Osteoblast (primary cell): ENCODE measurements at places on chromosomes 3 and 15. TPM values are rescaled to one million over a fixed set of nuclear protein-coding genes. Genes with fewer than 3 reads are reported as not detected.

Gene PYGO1
- 15.6 and 18.0 TPM in 2 replicates for total RNA-seq

GRCh38 chr15:88178631-88179030 is 77.9 kb downstream of the NTRK3 start:
- no peaks in the 10 kb centered on the region for H3K36me3 ChIP-seq
- H3K27ac ChIP-seq = no peak overlapping the region
- no peaks in the 10 kb centered on the region for H3K4me1 ChIP-seq

GRCh38 chr3:169362868-169363267 is 300.6 kb downstream of the MECOM start:
- no peak overlapping the region for H3K27ac ChIP-seq
- H3K27me3 ChIP-seq = no peaks in the 10 kb centered on the region
- no peak for DNase-seq

Gene ZDHHC19
- not detected in 2 replicates for total RNA-seq

Gene SLC35G2
- total RNA-seq = 8.0 and 9.7 TPM in 2 replicates

- no peak for DNase-seq
- no peaks in the 10 kb centered on the region for H3K27me3 ChIP-seq
- no peak overlapping the region for H3K4me3 ChIP-seq
- H3K27ac ChIP-seq = peak overlapping the region; percentile 31
Measured at GRCh38 chr15:101203029-101203573, 48.7 kb downstream of the CHSY1 start.

- DNase-seq = peak; percentile 76
- peaks cover 24% of the 10 kb centered on the region for H3K4me1 ChIP-seq
- no peaks in the 10 kb centered on the region for H3K36me3 ChIP-seq
- peak overlapping the region; percentile 21 for H3K4me3 ChIP-seq
- H3K27me3 ChIP-seq = no peaks in the 10 kb centered on the region
Measured at GRCh38 chr3:65979731-65980130, 59.0 kb downstream of the MAGI1 start.

DNA sequence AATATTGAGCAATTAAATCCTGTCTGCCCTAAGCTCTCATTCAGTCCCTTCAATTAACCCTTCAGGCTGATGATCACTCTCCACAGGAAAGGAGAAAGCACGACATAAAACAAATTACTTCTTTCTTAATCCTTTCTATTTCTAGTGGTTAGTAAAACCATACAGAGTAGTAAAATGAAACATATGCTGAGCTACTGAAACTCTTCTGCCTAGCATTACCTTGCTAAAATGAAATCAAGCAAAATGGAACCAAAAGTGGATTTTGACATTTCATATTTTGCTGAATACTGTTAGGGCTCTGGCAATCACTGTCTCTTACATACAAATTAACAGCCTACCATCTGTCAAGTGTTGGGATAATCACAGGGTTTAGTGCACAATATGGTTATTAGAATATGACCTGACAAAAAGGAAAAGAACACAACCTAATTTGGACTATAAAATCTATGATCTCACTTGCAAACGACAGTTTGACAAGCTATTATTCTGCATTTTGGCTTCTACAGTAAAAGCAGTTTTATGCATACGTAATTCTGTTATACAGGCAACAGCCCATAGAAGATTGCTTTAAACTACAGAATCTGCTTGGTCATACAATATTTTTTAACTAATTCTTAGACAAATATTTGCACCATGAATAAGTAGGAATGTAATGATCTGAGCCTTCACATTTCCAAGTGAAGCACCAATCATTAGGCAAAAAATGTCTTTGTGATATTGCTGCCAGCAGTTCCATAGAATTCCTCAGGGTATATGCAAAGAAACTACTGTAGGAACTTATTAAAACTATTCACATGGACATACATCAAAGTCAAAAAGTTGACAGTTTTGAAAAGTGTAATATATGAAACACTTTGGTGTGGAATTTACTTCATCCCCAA is 105.0 kb downstream of the FHIT start:
- H3K4me1 ChIP-seq = no peaks in the 10 kb centered on the region
- H3K36me3 ChIP-seq = no peaks in the 10 kb centered on the region
- H3K27me3 ChIP-seq = no peaks in the 10 kb centered on the region
- no peak for DNase-seq
- H3K4me3 ChIP-seq = no peak overlapping the region
- no peak overlapping the region for H3K27ac ChIP-seq

GRCh38 chr3:170848292-170848917 is 21.6 kb downstream of the RPL22L1 start:
- H3K4me1 ChIP-seq = no peaks in the 10 kb centered on the region
- DNase-seq = peak; percentile 75
- no peak overlapping the region for H3K4me3 ChIP-seq
- H3K36me3 ChIP-seq = no peaks in the 10 kb centered on the region

Gene ZNF662
- total RNA-seq = 4.0 and 4.1 TPM in 2 replicates

GRCh38 chr3:169138849-169139420 is 524.6 kb downstream of the MECOM start:
- no peak overlapping the region for H3K27ac ChIP-seq
- no peak overlapping the region for H3K4me3 ChIP-seq
- DNase-seq = no peak
- H3K4me1 ChIP-seq = no peaks in the 10 kb centered on the region
- H3K27me3 ChIP-seq = peaks cover 7% of the 10 kb centered on the region

DNA sequence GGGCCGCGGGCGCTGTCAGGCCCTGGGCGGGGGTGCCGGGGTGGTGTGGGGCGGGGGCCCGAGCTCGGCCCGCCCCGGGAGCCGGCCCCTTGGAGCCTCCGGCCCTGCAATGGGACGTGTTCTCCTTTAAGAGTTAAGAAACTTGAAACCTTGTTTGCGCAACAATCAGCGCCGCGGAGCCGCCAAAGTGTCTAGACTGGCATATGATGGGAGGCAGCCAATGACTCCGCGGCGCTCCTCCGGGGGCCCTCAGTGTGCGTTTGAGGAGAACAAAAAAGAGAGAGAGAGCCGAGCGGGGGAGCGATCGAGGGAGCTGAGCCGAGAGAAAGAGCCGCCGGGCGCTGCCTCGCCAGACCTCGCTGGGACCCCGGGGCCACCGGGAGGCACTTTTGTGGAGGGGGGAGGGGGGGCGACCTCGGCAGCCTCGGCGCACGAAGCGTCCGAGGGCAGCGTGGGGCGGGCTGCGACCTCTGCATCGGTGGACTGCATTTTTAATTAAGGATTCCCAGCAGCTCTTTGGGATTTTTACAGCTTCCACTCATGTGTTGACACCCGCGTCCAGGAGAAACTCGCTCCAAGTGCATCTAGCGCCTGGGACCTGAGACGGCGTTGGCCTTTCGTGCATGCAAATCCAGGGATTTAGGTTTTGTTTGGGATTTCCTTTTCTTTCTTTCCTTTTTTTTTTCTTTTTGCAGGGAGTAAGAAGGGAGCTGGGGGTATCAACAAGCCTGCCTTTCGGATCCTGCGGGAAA is at the start of gene SMAD6:
TSS of gene SMAD6 (plus strand) at position 202 of the 752 bp plus-strand sequence. CDS start 1,023 bp downstream, outside the sequence.
- H3K36me3 ChIP-seq = no peaks in the 10 kb centered on the region
- H3K4me3 ChIP-seq = peak within 1 kb of the TSS; percentile 91
- DNase-seq = peak; percentile 100

- DNase-seq = no peak
Measured at GRCh38 chr3:183725387-183725786, 27.8 kb downstream of the YEATS2 start.

- H3K4me1 ChIP-seq = peaks cover 17% of the 10 kb centered on the region
- no peak for DNase-seq
- H3K36me3 ChIP-seq = no peaks in the 10 kb centered on the region
- H3K4me3 ChIP-seq = no peak overlapping the region
- no peaks in the 10 kb centered on the region for H3K27me3 ChIP-seq
- peak overlapping the region; percentile 2 for H3K27ac ChIP-seq
Measured at GRCh38 chr3:121735047-121735696, 14.4 kb downstream of the GOLGB1 start.

DNA sequence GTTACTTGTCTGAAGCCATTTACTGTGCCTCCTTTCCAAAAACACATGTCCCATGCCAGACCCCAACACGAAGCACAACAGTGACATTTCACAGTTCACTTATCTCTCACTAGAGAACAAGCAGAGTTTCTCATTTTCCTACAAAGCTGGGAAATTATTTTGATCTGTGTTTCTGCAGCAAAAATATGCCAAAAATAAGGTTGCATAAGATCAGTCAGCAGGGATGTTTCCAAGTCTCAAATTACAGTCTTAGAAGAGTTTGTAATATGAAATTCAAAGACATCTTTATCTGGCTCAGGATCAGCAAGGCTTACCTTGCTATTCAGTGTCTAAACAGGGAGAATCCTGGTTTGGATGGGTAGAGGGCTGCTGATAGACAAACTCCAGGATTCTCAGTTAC is 75.5 kb downstream of the GJD2 start:
- no peak for DNase-seq
- no peak overlapping the region for H3K27ac ChIP-seq
- H3K36me3 ChIP-seq = no peaks in the 10 kb centered on the region
- H3K4me1 ChIP-seq = no peaks in the 10 kb centered on the region

DNA sequence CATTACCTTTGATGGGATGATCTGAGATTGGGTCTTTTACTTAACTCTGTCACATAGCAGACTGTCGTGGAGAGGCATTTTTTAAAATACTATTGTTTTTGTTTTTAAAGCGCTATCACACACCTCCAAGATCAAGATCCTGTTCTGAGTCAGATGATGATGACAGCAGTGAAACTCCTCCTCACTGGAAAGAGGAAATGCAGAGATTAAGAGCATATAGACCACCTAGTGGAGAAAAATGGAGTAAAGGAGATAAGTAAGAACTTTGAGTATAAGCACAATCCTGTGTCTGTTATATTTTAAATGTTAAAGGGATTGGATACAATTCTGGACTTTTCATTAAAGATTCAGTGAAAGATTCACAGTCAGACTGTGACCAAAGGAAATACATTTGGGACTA is 18.4 kb upstream of the ZBTB47 start:
- peak overlapping the region; percentile 19 for H3K27ac ChIP-seq
- H3K4me3 ChIP-seq = no peak overlapping the region
- DNase-seq = no peak
- H3K4me1 ChIP-seq = no peaks in the 10 kb centered on the region
- no peaks in the 10 kb centered on the region for H3K27me3 ChIP-seq

Gene SLC12A1
- not detected in 2 replicates for total RNA-seq

Gene CHRNA7
- under 0.01 TPM in 1 of 2 replicates, not detected in the other for total RNA-seq

DNA sequence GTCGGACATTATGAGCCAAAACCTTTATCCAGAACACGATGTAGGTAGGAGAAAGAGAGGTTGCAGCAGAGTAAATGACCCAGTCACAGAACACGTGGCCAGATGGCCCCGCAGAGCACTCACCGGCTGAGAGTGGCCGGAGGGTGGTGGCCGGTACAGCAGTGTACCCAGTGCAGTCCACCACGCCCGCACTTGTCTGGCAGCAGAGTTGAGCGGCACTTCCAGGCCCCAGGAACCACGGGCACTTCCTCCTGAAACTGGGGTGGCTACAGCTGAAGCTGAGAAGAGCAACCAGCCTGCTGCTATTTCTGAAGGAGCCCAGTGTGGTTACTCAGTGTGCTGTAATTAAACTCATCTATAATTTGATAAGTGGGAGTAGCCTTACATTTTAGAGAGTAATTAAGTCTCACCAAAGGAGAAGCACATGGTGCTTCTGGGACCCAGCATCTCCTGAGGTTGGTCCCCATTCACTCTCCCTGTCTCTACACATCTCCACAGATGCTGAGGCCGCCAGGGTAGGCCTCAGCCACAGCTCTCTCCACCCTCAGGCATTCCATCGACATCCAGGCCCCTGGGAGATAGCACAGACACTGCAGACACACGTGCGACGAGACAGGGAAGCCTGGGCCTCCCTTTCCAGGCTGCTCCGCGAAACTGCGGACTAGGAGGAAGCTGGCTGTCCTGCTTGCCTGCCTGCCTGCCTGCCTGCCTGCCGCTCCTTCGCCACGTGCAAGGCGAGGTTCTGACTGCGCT is 49.8 kb downstream of the BDH1 start:
- H3K36me3 ChIP-seq = no peaks in the 10 kb centered on the region
- no peak overlapping the region for H3K4me3 ChIP-seq
- no peaks in the 10 kb centered on the region for H3K27me3 ChIP-seq
- peak; percentile 75 for DNase-seq
- peaks cover 10% of the 10 kb centered on the region for H3K4me1 ChIP-seq

- DNase-seq = no peak
- H3K4me1 ChIP-seq = peaks cover 54% of the 10 kb centered on the region
Measured at GRCh38 chr3:4722103-4722502, 229.0 kb downstream of the ITPR1 start.

Gene HYAL1
- total RNA-seq = under 0.01 and 0.59 TPM in 2 replicates

Gene SGO1
- total RNA-seq = 0.36 and 0.88 TPM in 2 replicates

DNA sequence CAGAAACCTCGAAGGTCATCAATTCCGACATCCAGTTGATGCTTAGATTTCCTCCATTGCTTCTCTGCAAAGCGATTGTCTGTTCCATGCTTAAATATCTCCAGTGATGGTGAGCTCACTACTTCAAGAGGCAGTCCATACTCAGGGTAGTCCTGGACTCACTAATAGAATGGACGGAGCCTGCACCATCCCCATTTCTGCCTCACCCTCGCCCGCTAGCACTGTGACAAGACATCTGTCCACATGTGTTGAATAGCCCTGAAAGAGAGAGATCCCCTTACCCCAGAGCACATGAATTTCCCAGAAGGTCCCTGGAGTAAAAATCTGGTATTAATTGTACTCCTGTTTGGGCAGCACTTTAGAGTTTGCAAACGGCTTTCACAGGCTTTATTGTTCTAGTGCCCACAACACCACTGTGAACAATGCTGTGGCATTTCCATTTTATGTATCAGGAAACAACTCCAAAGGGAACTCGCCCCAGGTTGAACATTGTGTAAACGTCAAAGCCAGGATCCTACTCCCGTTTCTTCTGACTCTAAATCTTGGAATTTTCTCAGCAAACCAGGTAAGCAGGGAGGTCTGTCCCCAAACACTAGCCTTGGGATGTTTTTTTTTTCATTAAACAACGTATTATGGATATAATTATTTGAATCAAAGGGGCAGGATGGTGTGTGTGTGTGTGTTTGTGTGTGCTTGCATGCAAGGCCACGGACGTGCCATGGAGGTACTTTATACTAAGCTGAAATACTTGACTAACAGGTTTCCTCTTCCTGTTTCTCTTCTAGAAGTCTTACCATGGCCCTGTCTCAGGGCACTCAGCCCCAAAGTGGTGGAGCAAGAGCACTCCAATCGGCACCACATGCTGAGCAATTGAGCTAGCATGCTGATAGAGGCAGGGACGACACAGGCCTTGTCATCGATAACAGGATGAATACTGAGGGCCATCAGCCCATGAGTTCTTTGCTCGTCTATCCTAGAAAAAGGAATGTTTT is 198.3 kb downstream of the OPA1 start:
- DNase-seq = no peak
- H3K4me1 ChIP-seq = no peaks in the 10 kb centered on the region
- H3K27ac ChIP-seq = no peak overlapping the region
- H3K4me3 ChIP-seq = no peak overlapping the region
- peaks cover 36% of the 10 kb centered on the region for H3K27me3 ChIP-seq
- no peaks in the 10 kb centered on the region for H3K36me3 ChIP-seq
